NCI-H748 treated with DMSO at 0.1 percent for 48 hours (cell line): ENCODE measurements at places on chromosomes 4 and X.

GRCh38 chrX:43741843-43742573 lies 85.9 kb downstream of the MAOA start:
- no peak for DNase-seq

DNA sequence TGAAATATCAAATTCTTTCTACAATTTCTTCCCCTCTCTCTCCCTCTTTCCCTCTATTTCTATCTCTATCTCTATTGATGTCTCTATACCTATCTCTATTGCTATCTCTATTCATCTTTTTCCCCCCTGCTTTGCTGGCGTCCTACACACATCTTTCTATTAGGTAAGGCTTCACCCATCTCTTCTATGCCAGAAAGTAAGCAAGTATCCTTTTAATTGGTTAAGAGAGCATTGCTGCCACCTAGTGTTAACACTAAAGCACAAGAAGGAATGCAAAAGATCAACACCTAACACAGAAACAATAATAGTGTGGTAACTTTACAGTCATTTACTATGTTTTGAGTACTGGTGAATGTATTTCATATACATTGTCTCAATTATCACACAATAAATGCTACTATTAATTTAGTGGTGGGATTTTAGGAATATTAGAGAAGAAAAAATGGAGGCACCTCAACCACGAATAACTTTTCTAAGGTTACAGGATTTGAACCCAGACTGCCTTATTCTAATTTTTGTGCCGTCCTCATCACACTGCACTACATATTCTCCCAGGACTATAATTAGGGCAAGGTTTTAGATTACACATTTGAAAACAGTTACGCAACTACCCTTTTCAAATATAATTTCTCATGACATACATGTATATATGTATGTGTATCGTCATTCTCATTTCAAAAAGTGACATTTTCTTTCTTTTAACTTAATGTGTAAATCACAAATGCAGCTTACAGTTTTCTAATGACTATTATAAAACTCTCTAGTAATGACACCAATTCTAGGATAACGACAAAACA lies 3.7 kb upstream of the C4orf36 start:
- peak; percentile 36 for DNase-seq

- no peak for DNase-seq
These were observed 8.2 kb downstream of the BMP2K start for GRCh38 chr4:78784236-78784865.

DNA sequence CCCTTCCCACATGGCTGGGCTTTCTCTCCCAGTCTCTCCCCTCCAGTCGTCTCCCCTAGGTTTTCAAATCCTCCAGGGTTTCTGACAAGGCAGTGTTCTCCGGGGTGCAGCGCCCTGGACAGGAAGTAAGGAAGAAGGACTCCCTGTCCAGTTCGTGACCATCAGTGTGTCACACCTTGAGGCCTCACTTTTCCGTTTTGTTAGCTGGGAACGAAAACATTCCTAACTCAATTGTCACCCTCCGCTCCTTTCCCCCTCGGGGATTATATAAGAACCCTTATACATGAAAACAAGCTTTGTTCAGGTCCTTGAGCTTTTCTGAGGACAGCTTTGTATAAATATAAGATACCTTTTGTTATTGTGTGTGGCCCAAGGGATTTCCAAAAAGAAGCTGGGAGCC lies 92.1 kb downstream of the KDR start:
- DNase-seq, result no peak
